ENCODE measurements at places on chromosomes 1 and 21. TPM values are rescaled to one million over a fixed set of nuclear protein-coding genes. Genes with fewer than 3 reads are reported as not detected.

LYPD8 gene
- not detected for total RNA-seq

TNFRSF9 gene
- under 0.01 TPM for total RNA-seq

LRRC38 gene
- total RNA-seq, result not detected

CSTB gene
- 5.5 TPM for total RNA-seq

CACNA1E gene
- total RNA-seq, result not detected

DNA sequence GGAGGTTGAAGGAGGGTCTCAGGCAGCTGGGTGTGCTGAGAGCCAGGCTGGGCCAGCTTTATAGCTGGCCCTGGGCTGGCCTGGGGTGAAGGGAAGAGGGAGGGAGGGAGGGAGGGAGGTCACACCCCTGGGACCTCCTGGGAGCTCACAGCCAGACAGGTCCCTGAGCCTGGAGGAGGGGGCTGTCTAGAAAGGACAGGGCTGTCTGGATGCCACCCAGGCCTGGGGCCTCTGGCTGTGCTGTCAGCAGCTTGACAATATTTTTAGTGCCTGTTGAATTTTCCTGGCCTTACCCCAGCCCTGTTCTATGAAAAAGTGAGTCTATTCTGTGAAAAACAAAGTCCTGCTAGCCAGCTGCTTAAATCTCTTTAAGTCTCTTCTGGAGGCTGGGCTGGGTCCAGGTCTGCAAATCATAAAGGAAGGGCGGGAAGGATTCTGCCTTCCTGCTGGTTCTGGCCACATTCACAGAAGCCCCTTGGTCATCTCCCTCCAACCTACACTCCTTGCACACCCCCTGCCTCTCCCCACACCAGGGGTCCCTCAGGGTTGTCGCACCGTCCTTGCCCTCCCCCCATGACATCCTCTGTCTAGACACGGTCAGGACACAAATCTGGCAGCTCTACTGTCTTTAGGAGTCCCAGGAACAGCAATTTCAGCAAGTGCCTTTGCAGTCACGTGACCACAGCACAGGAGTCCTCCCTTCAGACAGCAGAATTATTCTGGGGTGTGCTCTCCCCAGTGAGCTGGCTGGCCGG, at the start of gene LEFTY2:
TSS of gene LEFTY2 (minus strand) at position 34 of the 755 bp plus-strand sequence. CDS start 80 bp downstream, outside the sequence.
- no peak for DNase-seq

DNA sequence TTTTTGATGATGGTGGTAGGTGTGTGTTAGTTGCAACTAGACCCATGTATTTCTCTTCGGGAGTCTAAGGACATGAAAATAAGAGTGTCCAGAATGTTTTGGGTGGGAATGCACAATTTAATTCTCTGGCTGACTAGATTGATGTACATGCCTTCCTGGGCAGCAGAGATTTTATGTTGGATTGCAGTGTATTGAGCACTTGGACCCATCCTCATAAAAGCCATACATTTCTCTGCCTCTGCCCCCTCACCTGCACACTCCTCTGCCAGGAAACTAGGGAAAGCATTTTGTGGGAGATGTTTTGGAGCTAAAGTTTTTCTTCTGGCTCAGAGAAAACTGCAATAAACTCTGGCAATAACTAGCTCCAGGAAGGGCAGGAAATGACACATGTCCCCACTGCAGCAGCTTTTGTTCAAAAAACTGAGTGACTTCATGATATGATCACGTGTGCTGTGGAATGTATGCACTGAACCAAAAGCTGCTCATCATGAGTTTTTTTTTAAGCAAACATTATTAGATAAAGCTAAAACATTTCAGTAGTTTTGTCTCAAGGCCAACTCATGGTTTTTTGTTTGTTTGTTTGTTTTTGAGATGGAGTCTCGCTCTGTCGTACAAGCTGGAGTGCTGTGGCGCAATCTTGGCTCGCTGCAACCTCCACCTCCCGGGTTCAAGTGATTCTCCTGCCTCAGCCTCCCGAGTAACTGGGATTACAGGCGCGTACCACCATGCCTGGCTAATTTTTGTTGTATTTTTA, 17.6 kb downstream of the RIT1 start:
- peak; percentile 83 for DNase-seq

DNA sequence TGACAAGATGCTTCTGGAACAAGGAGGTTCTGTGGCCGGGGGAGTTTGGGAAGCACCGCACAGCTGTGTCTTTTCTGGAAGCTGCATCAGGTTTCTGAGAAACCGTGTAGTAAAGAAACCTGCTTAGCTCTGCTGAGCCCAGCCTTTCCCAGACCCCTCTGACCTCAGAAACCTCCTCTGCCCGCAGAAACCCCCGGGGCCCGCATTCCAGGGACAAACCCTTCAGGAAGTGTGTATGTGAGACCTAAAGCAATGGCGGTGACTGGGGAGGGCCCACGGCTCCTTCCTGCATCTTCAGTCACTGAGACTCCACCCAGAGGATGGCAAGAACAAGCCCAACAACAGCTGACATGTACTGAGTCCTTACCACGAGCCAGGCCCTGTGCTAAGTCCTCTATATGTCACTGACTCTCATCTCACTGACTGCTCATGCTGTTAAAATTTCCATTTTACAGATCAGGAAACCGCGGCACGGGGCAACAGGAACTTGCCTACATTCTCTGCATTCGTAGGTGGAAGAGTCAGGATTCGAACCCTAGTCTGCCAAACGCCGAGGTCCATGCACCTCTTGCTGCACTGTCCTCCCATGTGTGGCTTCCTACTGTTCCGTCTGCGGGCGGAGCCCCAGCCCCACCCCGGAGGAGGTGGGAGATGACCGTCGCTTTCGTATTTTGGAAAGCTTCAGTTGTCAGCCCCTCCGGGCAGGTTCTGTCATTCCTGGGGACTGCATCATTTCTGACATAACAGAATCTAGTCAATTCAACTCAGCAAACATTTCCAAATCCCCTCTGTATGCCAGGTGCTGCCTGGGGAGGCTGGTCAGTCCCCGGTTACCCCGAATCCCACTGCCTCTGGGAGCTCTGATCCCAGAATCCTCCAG, 73.3 kb upstream of the KLHDC7A start:
- DNase-seq, result no peak

GRCh38 chr1:1290238-1290731, 10.0 kb downstream of the SCNN1D start:
- no peak for DNase-seq

GRCh38 chr1:22121421-22121911, 21.4 kb downstream of the WNT4 start:
- no peak for DNase-seq

GRCh38 chr1:204650911-204651570, 34.5 kb downstream of the LRRN2 start:
- DNase-seq, result no peak

DNA sequence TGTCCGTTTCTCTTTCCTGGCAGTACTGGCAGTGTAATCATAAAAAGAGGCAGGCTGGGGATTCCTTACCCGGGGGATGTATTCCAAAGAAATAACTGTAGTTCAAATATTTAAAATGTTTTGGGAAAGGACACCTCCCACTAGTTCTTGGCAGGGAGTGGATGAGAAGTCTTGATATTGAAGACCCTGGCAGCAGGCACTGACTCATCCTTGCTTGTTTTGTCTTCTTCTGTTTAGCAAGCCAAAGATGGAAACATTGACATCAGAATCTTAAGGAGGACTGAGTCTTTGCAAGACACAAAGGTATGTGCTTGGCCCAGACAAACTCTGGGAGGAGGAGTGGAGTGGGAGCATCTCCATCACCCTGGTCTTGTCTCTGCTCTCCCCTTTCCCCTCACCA, 639 bp downstream of the IL20 start:
- peak; percentile 20 for DNase-seq

DNA sequence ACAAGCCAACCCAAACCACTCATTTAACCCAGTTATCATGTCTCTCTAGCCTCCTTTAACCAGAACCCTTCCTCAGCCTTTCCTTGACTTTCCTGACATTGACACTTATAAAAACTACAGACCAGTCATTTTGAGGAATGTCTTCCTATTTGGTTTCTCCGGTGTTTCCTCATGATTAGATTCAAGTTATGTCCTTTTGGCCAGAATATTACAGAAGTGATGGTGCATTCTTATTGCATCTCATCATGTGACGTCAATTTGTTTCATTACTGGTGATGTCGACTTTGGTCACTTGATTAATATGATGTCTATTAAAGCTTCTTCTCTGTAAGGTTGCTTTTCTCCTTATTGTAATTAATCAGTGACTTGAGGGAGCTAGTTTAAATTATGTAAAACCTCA, 6.1 kb upstream of the RCSD1 start:
- DNase-seq, result no peak

DNA sequence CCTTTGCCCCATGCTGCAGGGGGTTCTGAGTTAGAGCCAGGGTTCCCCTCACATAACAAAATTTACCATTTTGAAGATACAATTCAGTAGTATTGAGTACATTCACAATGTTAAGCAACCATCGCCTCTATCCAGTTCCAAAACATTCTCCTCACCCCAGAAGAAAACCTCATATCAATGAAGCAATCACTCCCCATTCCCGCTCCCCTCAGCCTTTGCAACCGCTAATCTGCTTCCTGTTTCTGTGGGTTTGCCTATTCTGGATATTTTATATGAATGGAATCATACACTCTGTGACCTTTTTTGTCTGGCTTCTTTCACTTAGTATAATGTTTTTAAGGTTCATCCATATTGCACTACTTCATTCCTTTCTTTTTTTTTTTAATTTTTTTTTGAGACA, 32.9 kb downstream of the SERINC2 start:
- no peak for DNase-seq

DNA sequence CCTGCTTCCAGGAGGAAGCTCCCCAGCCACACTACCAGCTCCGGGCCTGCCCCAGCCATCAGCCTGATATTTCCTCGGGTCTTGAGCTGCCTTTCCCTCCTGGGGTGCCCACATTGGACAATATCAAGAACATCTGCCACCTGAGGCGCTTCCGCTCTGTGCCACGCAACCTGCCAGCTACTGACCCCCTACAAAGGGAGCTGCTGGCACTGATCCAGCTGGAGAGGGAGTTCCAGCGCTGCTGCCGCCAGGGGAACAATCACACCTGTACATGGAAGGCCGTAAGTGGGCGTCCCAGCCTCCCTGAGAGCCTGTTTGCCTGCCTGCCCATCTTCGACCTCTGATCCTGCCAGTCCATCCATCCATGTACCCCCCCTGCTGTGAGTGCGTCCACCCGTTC, 3.6 kb downstream of the ECM1 start:
- no peak for DNase-seq

- no peak for DNase-seq
These were observed 37.3 kb downstream of the ADARB1 start for GRCh38 chr21:45111703-45112102.

DNA sequence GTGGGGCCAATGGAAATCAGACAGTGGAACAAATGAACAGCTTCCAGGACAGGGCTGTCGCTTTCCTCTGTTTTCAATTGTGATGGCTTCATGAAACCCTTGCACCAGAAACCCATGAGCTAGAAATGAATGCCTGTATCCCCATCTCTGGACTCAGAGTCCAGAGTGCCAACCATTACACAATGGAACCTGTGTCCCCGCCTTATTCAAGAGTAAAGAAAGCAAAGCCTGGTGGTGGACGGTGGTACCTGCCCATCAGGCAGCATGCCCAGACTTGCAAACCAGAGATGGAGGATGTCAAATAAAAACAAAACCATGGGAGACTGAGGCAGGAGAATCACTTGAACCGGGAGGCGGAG, 4.4 kb upstream of the CAPN2 start:
- DNase-seq, result no peak

GRCh38 chr1:225860107-225860506, 22.1 kb downstream of the TMEM63A start:
- no peak for DNase-seq

DNA sequence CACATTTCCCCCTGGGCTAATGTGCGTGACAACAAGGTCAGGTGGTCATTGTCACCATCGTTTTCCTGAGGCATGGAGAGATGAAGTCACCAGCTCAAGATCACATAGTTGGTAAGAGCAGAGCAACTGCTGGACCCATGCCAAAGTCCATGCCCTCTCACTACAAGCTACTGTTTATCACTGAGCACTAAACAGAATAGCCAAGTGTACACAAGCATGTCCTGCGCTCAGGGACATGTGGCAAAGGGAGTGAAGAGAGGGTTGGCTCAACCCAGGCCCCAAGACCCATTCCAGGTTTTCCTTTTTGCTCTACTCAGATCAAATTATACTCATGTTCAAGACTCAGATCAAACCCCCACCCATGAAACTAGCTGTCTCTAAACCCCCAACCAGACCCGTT, 20.8 kb downstream of the LRRC52 start:
- DNase-seq, result no peak

GRCh38 chr1:15314328-15315281, 67.6 kb downstream of the FHAD1 start:
- no peak for DNase-seq

- no peak for DNase-seq
These were observed 287.7 kb downstream of the NEGR1 start for GRCh38 chr1:71994646-71995045.

DNA sequence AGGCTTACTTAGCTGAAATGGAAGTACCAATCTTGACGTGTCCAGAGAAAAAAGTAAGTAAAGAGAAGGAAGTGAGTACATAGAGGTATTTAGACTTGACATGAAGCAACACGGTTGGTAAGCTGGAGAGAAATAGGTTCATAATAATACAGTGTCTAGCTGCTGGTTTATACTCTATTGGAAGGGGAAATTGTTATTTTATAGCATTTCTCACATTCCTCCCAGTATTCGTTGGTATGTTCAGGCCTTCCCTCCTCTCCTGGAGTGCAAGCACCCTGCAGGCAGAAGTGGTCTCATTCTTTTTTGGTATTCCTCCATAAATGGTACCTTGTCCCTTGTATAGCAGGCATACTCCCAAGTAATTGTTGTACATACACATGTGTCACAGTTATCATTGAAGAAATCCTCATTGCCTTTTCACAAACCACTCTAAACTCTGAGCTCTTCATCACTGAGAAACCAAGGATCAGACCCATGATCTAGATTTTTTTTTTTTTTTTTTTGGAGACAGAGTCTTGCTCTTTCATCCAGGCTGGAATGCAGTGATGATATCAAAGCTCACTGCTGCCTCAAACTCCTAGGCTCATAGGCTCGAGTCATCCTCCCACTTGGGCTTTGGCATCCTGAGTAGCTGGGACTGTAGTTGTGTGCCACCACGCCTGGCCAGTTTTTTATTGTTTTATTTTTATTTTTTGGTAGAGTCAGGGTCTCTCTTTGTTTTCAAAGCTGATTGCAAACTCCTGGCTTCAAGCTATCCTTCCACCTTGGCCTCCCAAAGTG, 9.8 kb upstream of the IPO9 start:
- peak; percentile 35 for DNase-seq

DNA sequence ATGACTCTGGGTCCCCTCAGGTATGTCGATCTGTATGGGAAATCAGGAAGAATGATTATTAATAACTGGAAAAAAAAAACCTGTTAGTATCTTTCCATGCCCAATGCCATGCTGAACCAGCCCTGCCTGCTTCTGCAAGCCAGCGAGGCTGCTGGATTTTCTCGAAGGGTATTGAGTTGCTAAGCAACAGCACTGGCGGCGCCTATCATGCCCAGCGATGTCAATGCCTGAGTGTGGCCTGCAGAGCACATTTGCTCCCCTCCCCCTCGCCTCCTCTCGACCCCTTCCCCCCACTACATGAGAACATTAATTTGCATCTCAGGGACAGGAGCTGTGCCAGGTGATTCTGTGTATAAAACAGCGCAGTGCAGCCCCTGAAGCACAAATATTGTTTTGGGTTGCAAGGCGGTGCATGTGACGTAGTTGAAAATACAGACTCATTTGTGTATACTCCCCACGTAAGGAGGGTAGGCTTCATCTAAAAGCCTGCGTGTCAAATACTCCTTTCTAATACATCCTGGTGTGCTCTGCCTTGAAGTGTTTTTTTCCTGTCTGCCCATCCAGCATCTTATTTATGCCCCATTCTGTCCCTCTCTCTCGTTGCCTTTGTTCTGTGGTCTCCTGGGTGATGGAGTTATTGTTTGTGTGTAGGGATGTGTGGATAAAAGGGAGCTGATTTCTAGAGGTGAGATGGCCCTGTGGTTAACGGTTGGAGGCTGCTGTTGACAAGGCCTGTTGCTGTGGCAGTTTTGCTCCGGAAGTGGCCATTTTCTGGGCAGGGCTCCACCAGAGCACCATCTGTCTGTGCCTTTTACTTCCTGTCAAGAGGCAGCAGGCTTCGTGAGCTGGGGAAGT, 32.7 kb upstream of the ATP5PO start:
- no peak for DNase-seq
